ENCODE measurements at places on chromosomes 3 and 15. TPM values are rescaled to one million over a fixed set of nuclear protein-coding genes. Genes with fewer than 3 reads are reported as not detected.

- DNase-seq: peak; percentile 49
Observed at GRCh38 chr3:55487381-55488241, 505 bp upstream of the WNT5A start.

- DNase-seq: no peak
Observed at GRCh38 chr3:129954514-129954913, 20.0 kb upstream of the TRH start.

- no peak for DNase-seq
Observed at GRCh38 chr3:70861234-70861633, 548.8 kb upstream of the MDFIC2 start.

DNA sequence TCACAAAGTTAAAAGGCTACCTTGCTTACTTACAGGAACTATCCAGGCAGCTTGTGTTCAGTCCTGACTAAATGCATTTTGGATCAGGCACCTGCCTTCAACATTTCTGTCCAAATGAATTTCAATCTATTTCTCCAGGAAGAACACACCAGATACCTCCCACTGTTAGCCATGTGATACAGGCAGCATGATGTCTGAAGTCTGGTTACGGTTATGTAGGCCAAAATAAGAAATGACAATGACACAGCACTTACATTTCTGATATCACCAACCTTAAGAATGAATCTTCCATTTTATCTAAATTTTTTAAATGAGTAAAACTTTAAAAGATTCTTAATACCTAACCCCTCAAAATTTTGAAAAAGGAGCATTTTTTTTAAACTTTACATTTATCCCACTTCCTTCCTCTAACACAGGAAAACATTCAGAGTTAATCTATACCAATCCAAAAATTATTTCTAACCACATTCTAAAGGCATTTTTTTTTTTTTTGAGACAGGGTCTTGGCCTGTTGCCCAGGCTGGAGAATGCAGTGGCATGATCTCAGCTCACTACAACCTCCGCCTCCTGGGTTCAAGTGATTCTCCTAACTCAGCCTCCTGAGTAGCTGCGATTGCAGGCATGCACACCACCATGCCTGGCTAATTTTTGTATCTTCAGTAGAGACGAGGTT is at the start of gene MAP4:
Gene MAP4 (minus strand): TSS at position 116 of the 673 bp plus-strand sequence. CDS start 17,556 bp downstream, outside the sequence.
- DNase-seq: peak; percentile 34

DNA sequence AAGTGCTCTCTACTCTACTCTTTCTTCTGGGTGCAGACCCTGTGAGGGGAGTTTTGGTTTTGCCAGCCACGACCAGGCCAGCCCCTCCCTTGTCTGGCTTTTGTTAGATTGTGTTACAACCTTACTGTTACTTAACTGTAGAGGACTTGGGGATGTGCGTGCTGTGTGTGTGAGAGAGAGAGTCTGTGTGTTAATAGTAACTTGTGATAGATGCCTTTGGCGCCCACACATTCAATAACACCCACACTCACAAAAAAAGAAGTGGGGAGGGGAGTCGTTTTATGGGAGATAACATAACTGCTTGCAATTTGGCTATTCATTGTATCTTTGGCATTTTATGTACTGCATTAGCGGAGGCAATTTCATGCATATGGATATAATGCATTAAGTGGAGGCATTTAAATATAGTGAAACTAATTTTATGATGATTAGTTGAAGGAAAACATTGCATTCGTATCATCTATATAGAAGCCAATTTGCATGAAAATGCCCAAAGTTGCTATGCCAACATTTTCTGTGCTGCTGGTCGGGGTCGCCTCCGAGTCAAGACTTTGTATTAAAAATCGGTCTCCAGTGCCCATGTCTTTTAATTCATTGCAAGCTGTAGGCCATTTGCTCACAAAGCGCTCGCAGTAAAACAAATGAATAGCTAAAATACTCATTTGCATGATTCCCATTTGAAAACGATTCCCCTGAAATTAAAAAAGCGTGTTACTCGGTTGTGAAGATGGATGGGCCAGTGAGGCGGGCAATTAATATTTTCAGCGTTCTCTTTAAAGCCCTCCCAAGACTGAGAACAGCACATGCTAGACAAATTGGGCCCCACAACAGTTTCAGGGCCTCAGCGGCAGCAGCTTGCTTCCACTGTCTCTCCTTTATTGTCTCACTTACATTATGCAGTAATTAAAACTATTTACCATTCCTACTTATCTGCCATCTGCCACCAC is 158.5 kb upstream of the SMAD3 start:
- DNase-seq: no peak

DNA sequence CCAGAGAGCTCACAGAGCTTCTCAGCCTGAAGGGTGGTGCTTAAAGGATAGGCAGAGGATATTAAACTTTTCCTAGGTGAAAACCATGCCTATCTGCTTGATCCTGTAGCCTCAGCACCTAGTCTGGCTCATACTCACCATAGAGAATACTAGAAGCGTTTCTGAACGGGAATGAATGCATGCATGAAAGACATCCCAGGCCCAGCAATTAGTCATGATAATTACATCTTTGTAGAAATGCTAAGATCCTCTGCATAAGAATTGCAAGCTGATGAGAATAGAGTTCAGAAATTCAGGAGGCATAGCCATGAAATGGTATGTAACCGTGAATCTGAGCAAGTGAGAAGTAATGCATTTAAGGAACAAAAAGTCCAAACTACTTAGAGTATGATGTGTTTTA is 5.9 kb upstream of the TMEM108 start:
- no peak for DNase-seq

DNA sequence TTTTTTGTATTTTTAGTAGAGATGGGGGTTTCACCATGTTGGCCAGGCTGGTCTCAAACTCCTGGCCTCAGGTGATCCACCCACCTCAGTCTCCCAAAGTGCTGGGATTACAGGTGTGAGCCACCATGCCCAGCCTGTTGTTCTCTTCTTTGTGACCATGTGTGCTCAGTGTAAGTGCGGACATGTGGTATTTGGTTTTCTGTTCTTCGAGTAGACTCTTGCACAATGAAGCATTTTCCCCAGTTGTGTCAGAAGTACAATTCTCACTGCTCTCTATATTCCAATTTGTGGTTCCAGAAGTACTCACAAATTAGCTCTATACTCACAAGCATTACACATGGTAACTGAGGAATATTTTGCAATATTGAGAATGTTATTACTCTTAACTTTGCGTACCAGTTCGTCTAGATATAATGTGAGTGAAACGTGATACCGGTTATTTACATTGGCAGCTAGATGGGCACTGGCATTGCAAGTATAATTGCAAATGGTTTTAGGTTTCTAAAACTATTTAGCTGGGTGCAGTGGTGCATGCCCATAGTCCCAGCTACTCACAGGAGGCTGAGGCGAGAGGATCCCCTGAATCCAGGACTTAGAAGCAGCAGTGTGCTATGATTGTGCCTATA is 34.2 kb upstream of the MTMR14 start:
- no peak for DNase-seq

DNA sequence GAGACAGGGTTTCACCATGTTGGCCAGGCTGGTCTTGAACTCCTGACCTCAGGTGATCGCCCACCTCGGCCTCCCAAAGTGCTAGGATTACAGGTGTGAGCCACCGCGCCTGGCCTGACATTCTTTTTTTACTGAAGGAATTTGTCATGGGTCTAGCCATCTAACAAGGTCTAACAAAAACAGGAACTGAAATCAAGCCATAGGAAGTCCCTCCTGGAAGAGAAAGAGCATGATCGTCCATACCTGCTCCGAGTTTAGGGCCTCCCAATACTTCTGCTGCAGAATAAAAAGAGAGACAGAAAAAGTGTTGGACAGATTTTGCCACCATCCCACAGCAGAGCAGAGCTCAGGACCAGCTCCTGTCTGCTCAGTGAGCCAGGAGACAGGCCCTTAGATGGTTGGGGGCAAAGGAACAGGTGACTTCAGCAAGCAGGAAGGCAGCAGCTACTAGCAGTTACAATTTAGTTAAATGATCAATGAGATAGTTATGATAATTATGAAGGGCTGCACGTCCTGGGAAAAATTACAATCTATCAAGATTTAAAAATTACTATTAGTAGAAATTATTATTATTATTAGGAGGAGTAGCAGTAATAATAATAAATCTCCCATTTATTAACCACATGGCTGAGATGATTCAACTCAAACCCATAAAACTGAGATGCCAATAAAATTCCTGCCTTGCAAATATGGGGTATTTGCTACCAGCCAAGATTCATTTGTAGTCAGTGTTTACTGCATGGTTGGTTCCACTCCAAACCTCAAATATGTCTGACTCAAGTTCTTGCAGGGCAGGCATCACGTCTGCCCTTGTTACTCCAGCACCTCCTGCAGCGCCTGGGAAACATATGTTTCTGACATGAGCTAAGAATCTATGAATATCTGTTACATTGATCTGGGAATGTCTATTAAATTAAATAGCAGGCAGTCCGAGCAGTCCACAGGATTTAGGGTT is 40.1 kb downstream of the TMEM44 start:
- peak; percentile 100 for DNase-seq

DNA sequence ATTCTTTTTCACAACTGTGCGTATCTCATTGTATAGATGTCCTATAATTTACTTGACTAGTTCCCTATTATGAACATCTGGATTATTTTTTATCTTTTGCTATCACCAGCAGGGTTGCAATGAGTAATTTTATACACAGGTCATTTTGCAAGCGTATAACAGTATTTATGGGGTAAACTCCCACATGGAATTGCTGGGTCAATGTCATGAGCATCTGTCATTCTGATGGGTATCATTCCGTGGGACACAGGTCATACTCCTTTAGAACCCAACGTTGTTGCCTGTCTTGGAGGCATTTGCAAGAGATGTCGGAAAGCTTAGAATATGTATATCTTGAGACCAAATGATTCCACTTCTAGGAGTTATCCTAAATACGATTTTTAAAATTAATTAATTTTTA is 12.9 kb downstream of the BHLHE40 start:
- no peak for DNase-seq

GRCh38 chr3:38118421-38119247 is 18.3 kb downstream of the ACAA1 start:
- no peak for DNase-seq

GRCh38 chr3:194640829-194641228 is 7.6 kb upstream of the TMEM44 start:
- DNase-seq: no peak

DNA sequence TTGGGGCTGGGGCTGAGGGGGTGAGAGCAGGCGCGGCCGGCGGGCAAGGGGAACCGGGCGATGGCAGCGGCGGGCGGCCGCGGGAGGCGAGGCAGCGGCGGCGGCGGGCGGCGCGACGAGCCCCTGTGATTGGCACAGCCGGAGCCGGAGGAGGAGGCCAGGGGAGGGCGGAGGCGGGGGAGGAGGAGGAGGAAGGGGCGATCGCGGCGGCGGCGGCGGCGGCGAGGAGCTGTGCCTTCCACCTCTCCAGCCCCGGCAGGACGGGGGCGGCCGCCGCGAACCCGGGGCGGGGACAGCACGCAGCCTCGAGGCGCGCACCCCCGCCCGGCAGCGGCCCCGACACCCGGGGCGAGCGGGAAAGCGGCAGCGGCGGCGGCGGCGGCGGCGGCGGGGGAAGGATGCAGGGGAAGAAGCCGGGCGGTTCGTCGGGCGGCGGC is at the start of gene SLCO3A1:
Gene SLCO3A1 (plus strand): TSS at position 198 of the 437 bp plus-strand sequence.
- DNase-seq: no peak

- DNase-seq: no peak
Observed at GRCh38 chr3:130811557-130811956, 64.9 kb upstream of the PIK3R4 start.

DNA sequence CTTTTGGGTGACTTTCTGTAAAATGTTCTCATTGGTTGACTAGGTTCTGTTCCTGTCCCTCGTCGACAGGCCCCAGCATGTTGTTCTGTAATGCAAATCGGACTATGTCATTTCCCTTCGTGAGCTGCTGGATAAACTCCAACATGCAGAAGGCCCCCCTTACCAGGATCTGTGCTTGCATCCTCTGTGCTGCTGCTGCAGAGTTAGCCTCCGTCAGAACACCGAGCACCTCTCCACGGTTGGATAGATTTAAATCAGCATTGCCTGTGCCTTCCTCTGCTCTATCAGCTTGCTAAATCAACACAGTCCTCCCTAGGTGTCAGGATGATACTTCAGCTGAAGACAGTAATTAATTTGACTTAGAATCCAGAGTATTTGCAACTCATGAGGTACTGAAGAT is 12.7 kb upstream of the MINDY4B start:
- DNase-seq: no peak

Gene CCDC13
- 0.17 TPM for total RNA-seq

Gene MINDY2
- total RNA-seq: 48.3 TPM

Gene ZNF445
- 17.9 TPM for total RNA-seq

Gene GREM1
- 9.7 TPM for total RNA-seq

Gene TTC21A
- total RNA-seq: 4.7 TPM

Gene DZIP1L
- 21.5 TPM for total RNA-seq

Gene CATSPER2
- 0.52 TPM for total RNA-seq

Gene ADGRG7
- total RNA-seq: 0.35 TPM

Gene MUC20
- total RNA-seq: 1.1 TPM

Data from renal cortical epithelial cell (primary cell).